ENCODE measurements at places on chromosomes 12 and 14.

- no peak for DNase-seq
Measured at GRCh38 chr12:104434129-104434528, 22.6 kb upstream of the CHST11 start.

DNA sequence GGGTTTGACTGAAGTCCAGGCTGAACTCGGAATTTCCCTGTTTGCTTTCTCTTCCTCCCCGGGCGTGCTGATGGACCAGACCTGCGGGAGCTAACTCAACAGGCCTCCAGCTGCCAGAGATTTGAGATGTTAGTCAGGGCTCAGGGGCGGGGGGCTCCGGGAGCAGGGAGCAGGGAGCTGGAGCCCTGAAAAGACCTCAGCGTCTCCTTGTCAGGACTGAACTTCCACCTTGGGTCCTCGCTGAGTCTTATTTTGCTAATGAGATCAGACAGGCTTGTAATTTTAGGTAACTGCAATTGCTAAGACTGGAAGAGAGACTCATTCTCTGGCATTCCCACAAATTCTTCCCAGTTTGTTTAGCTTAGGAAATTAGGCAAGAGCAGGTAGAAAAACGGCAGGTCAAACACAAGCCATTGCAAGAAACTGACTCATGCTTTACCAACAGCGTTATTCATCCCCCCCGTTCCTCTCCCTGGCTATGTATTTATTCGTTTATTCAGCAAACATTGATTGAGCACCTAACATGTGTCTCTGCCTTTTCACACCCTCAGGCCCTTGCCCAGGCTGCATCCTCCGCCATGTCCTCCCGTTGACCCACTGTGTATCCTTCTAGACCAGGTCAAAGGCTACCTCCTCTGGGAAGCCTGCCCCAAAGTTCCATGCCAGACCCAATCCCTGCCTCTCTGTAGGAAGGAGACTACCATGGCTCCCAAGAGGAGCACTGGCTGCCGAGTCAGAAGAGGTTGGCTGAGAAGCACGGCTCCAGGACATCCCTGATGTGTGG, 80.4 kb upstream of the DIO3 start:
- DNase-seq = peak; percentile 28

DNA sequence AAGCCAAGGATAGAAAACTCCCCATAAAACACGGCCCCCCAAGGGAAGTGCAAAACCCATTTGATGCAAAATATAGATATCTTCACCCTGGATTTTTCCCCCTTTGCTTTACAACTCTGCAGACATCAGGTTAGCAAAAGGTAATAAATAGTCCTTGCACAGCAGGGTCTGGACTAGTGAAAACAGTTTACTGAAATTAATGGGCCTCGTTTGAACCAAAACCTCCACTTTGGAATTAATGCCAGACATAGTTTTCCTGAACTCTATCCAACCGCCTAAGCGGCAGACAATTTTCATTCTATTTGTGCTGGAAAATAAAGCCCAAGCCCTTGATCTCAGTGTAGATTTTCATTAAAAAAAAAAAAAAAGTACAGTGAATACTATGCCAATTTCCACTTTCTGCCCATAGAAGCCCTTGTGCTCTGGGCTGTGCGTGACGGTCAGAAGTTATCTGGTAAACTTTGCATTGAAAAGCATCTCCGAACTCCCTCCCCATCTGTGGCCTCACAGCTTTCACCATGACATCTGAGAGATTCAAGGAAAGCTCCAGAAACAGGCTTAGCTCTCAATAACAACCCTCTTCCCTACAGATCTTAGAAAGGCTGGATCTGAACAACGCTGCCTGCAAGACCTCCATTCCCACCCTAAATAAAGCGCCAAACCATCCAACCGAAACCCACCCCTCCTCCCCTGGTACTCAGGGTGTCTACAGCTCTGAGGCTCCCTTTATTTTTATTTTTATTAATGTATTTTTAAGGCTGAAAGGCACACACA, 11.0 kb upstream of the IRF2BPL start:
- DNase-seq = peak; percentile 95

- no peak for DNase-seq
Measured at GRCh38 chr12:84058136-84058535, 854.5 kb downstream of the SLC6A15 start.

DNA sequence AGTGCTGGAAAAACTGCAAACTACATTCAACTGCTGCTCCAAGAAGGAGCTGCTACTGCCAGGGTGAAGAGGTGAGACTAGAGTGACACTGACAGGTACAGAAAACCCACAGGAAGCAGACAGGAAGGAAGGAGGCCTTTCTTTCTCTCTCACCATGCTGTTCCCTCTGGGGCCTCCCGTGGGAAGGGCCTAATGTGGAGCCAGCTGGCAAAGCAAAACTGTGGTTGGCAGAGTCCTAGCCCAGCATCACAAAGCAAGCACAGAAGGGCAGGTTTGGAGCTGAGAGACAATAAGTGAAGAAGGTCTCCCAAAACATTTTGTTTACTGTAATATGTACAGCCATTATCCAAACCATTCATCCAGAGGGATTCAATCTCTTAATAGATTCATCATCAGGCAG, 122.5 kb upstream of the MAX start:
- no peak for DNase-seq

GRCh38 chr12:65672441-65672840, 151.8 kb upstream of the HMGA2 start:
- no peak for DNase-seq

DNA sequence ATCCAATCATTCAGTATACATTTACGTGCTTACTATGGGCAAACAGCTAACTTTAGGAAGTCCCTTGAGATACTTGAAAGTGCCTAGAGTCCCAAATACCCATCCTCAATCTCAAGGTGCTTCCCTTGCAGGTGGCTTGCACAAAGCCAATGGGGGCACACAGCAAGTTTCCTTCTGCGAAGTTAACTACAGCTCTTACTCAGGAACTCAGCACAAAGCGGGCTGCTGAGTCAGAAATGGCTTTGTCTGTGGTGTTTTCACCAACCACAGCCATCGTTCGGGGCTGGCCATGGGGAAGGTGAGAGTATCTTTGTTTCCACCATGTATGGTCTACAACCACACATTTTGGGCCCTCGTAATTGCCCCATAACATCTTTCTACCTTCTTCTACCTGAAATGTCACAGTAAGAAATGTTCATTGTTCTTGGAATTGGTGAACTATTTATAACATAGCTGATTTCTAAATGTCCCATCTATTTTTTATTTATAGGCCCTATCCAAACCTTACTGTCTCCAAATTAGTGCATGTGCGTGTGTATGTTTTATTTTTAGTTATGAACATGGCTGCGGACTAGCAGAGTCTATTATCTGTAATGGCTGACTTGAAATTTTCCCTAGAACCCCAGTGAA, 13.9 kb downstream of the MFAP5 start:
- DNase-seq = no peak

DNA sequence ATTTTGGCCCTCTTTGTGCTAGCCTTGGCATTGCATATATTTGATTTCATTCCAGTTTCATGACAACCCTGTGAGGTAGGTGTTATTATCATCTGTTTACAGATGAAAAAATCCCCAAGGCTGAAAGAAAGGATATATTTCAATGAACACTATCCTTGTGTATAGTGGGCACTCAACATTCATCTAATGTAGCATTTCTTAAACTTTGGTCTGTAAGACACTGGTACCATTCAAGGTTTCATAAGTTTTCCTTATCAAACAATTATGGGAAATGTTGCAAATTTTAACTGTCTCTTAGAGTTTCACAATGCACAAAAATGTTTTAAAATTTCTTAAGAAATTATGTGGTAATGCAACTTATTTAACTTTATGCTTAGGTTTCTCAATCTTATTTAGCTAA, 44.3 kb downstream of the ATP23 start:
- DNase-seq = no peak

DNA sequence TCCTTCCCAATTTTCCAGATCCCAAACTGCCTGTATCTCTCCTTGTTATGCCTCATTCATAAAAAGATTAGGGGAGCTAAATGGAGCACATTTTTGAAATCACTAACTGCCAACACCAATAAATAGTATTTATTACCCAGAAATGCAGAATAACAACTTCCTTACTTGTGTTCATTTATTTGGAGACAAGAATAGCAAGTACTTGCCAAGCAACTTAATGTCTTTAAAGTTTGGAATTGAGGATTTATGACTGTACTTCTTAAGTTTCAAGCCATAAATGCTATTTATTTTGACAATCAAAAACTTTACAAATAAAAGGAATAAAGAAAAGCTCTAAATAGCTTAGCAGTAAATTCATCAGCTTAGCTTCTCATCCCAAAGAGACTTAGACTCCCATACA, 626.1 kb upstream of the NOVA1 start:
- no peak for DNase-seq

GRCh38 chr12:130461447-130461815, 123.7 kb downstream of the PIWIL1 start:
- no peak for DNase-seq

DNA sequence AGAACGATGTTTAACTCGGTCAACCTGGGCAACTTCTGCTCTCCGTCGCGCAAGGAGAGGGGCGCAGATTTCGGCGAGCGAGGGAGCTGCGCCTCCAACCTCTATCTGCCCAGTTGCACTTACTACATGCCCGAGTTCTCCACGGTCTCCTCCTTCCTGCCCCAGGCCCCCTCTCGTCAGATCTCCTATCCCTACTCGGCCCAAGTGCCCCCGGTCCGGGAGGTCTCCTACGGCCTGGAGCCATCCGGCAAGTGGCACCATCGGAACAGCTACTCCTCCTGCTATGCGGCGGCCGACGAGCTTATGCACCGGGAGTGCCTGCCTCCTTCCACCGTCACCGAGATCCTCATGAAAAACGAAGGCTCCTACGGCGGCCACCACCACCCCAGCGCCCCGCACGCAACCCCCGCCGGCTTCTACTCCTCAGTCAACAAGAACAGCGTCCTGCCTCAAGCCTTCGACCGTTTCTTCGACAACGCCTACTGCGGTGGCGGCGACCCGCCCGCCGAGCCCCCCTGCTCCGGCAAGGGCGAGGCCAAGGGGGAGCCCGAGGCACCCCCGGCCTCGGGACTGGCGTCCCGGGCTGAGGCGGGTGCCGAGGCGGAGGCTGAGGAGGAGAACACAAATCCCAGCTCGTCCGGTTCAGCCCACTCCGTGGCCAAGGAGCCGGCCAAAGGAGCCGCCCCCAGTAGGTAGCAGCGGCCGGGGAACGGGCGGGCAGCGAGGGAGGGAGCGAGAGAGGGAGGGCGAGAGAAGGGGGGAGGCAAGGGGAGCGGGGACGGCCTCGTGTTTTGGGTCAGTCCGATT, 513 bp downstream of the HOXC11 start:
- DNase-seq = peak; percentile 77

DNA sequence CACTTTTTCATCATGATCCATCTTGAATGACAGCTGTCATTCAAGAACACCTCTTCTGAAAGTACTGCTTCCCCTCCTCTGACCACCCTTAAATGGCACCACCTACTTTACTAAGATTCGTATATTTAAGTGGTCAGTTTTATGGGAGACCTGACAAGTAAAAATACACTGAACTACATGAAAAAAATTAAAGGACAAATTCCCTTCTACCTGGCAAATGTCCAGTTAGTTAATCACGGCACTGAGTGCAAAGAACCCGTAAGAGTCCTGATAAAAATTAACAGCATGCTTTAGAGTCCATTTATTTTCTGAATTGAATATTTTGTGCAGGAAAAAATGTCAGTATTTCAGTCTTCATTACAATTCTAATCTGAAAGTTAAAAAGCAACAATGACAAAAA, 48.7 kb downstream of the SETD3 start:
- no peak for DNase-seq

- peak; percentile 99 for DNase-seq
Measured at GRCh38 chr14:69593018-69593677, 18.2 kb upstream of the SUSD6 start.

DNA sequence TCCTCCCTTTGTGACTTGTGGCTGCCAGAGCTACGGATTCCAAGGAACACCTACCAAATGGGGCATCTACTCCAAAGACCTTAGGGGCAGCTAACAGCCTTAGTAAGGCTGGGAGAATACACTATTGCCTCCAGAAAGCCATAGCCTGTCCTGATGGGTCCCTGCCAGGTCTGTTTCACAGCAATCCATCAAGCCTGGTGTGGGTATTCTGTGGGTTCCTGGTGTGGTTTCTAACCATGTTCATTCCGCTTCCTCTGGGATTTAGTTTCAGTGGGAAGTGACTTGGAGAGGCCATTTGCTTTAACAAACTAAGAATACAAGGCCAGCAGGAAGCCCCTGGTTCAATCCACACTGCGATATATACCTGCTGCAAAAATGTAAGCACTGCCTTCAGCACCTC, 220.5 kb downstream of the FOXN3 start:
- DNase-seq = no peak

DNA sequence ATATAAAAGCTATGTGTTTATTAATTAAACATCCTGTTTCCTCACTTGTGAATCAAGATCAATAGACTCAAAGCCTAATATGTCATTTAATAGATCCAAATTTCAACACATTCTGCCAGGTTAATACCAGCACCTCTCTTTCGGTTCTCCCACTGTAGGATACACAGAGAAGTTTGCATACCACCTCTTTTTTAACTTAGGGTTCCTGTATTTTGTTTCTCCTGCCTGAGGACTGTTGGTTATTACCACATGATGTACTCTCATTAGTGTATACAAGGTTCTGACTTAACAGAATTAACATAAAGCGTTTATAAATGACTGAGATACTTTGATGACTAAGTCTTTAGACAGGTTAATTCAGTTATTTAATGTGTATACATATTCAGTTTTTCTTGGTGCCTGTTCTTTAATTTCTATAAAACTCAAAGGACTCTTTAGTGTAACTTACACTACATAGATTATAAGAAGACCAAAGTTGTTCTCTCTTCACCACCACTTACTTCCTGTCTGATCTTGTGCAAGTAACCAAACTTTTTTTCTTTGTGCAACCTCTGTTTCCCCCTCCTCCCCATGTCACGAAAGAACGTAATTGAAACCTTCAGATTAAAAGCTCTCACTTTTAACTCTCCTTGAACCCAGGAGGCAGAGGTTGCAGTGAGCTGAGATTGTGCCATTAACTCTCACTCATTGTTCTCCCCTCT, 89.8 kb upstream of the DNM1L start:
- no peak for DNase-seq

DNA sequence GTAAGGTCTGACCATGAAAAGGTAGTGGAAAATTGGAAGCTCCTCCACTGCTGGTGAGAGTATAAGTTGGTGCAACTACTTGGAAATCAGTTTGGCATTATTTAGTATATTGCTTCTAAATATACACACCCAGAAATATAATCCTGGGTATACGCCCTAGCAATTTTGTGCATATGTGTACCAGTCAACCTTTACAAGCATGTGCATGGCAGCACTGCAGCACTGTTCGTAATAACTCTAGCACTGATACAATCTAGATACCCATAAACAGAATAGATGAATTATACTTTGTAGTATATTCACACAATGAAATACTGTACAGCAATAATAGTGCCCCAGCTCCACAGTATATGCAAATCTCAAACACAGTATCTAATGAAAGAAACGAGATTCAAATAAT, 265.9 kb downstream of the EMP1 start:
- DNase-seq = no peak

GRCh38 chr12:111405859-111406473, at the start of gene SH2B3:
Gene SH2B3, plus strand, starts transcription at chr12:111405923. Its CDS starts 12,223 bp downstream, at chr12:111418146.
- no peak for DNase-seq

GRCh38 chr14:73394317-73394716, 64.0 kb downstream of the NUMB start:
- no peak for DNase-seq

GRCh38 chr14:38791862-38792261, 311.2 kb downstream of the SEC23A start:
- no peak for DNase-seq
